ENCODE measurements at places on chromosomes 7 and 10.
A peak's percentile ranks its signal among the peaks of the same experiment; 100 is the strongest.

DNA sequence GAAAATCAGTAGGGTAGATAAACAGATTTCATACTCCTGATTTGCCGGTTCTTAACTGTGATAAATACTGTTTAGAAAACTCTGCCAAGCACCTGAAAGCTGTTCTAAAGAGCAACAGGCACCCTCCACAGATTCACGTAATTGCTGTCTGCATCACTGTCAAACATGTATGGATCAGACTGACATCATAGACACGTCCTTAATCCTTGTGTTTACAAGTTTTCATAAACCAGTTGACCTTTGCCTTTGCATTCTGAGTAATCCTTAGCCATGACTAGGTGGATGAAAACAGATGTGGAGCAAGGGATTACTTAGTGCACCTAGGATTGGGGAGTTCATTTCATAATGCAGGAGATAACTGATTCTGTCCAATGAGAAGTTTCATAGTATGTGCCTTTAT, 41.6 kb downstream of the SLC39A12 start:
- no peak for DNase-seq

DNA sequence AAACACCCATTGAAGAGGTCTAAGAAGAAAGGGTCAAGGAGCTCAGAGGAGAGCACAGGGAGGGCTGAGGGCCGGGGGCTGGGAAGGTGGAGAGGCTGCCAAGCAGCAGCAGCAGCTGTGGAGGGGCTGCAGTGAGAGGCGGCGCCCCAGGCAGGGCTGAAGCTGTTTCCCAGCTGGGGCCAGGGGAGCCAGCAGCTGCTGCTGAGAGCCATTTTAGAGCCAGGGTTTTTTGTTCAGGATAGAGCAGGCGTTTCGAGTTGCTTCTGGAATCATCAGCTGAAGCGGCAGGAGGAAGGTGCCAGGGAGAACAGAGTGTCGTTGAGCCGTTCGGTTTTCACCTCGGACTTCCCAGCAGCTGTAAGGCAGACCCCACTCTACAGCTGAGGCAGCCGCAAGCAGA, 62.7 kb downstream of the LANCL2 start:
- DNase-seq: no peak

DNA sequence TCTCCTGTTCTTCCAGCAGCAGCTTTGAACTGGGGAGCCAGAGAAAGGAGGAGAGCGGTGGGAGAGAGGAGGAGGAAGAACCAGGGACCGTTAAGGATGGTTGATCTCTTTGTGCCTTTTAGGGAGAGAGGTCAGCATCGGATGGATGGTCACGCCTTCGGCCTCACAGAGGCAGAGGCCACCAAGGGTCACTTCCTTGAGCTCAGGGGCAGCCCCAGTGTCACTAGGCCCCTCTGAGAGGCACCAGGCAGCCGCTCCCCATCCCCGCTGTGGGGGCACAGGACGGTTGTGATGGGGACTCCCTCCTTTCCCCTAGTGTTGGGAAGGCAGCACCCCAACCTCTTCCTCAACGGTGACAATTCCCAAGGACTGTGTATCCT, 121.4 kb downstream of the DNAJB6 start:
- peak; percentile 54 for DNase-seq

DNA sequence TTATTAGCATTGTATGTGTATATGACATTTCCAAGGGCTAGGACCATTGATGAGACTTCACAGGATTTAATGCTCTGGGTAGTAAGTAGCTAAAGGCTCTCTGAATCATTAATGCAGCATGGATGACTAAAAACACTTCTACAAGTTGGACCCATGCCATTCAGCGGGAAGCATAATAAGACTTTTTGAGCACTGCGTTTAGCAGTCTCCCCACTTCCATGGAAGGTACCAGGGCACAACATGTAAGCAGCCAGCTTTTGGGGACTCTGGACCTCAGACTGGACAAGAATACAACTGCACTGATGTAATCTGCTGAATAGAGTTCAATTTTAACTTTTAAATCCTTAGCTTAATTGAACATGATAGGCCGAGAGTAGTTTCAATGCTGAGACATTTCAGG, 191.7 kb upstream of the IMMP2L start:
- no peak for DNase-seq

DNA sequence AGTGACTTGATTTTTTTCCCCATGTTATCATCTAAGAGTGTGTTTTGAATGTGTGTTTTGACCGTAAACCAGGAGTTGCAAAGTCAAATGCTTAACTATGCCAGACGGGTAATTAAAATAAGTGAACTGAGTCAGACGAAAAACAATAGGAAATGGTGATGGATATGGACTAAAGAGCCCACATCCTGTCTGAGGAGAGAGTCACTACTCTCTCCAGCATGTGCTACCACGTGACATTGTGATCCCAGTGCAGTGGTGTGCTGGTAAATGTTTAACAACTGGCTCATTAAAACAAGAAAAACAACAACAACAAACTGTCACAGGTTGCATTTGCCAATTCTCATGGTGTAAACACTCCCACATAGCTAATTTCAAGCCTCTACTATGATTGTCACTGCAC, 164.3 kb downstream of the SUGCT start:
- DNase-seq: no peak

DNA sequence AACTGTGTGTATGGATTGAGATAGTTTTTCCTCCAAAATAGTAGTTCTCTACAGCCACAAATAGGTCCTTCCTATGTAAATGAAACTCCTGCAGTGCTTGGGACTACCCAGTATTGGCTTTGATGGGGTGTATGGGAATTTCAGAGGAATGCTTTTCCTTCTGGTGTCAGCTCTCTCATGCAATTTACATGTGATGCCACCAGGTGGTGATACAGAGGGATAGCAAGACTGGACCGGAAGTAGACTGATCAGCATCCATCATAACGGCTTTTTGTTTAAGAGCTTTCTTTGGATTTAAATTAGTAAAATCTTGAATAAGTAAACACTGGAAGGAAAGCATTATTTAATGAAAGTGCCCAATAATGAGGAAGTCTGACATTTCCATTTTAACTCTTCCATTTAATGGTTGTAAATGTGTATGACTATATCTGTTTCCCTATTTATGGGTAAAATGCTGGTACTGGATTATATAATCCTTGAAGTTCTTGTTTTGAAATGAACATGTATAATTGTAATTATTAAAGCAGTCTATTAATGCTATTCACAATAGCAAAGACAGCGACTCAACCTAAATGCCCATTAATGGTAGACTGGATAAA, 22.7 kb downstream of the DYNC1I1 start:
- DNase-seq: no peak

- DNase-seq: no peak
These were observed 311.2 kb downstream of the RNLS start for GRCh38 chr10:88271761-88272543.

DNA sequence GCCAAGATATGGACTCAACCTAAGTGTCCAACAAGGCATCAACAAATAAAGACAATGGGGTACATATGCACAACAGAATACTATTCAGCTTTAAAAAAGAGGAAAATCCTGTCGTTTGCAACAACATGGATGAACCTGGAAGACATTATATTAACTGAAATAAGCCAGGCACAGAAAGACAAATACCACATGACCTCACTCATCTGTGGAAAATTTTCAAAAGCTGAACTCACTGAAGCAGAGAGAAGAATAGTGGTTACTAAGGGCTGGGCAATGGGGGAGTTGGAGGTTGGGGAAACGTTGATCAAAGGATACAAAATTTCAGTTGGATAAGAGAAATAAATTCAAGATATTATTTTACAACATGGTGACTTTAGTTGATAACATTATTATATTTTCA, 221.4 kb upstream of the PITRM1 start:
- DNase-seq: no peak

DNA sequence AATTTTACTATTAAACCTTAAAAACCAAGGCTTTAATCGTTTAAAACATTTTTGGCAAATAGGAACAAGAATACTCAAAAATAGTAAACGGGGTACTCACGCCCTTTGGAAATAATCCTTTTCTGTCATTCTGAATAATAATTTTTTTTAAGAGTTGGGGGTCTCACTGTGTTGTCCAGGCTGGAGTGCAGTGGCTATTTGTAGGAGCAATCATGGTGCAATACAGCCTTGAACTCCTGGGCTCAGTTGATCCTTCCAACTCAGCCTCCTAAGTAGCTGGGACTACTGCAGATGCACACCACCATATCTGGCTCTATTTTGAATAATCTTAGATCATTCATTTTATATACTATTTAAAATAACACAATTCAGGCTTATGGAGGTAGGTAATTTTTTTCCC, 24.9 kb downstream of the LUC7L2 start:
- DNase-seq: no peak

GRCh38 chr7:150410680-150411346, 31.7 kb downstream of the ZNF775 start:
- peak; percentile 57 for DNase-seq

GRCh38 chr7:96144260-96144526, 177.7 kb downstream of the SLC25A13 start:
- no peak for DNase-seq

Data from nephron progenitor cell (in vitro differentiated cells).